ENCODE measurements at places on chromosomes 1 and 21. TPM values are rescaled to one million over a fixed set of nuclear protein-coding genes. Genes with fewer than 3 reads are reported as not detected.

The NTMT2 gene
- 0.67 TPM for total RNA-seq

The OR2T29 gene
- total RNA-seq: not detected

The TLR5 gene
- total RNA-seq: 0.94 TPM

The LHX8 gene
- 1.5 TPM for total RNA-seq

The PRDM16 gene
- total RNA-seq: 0.43 TPM

The VASH2 gene
- 184 TPM for total RNA-seq

The CAMK2N1 gene
- 7.4 TPM for total RNA-seq

The SLC9C2 gene
- not detected for total RNA-seq

The FAM163A gene
- 0.13 TPM for total RNA-seq

The NEK2 gene
- 22.9 TPM for total RNA-seq

The OR1C1 gene
- not detected for total RNA-seq

The DENND2D gene
- total RNA-seq: 0.58 TPM

Measured in H1 (cell line).